ENCODE measurements at places on chromosomes 16 and 17.
A peak's percentile ranks its signal among the peaks of the same experiment; 100 is the strongest.

DNA sequence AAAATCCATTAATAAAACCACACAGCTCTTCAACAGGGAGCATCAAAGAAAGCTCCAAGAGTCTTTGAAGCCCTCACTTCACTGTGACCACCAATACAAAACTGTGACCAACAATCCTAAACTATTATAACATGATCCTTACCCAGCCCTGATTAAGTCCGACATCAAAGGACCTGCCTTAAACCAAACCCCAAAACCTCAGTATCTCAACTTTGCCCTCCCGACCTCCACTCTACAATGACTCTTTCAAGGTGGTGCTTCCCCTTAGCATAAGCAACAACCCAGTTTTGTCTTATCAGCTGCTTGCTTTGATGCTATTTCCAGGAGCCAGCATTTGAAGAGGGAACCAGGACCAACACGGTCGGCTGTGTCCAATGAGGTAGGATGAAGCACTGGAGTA is 8.5 kb upstream of the PRSS22 start:
- DNase-seq: no peak

GRCh38 chr16:16062023-16062937 is 112.9 kb downstream of the ABCC1 start:
- peak; percentile 20 for DNase-seq

GRCh38 chr17:77209330-77209748 is 68.6 kb downstream of the SEC14L1 start:
- no peak for DNase-seq

GRCh38 chr17:48457080-48457836 is 27.2 kb upstream of the SKAP1 start:
- DNase-seq: peak; percentile 31

DNA sequence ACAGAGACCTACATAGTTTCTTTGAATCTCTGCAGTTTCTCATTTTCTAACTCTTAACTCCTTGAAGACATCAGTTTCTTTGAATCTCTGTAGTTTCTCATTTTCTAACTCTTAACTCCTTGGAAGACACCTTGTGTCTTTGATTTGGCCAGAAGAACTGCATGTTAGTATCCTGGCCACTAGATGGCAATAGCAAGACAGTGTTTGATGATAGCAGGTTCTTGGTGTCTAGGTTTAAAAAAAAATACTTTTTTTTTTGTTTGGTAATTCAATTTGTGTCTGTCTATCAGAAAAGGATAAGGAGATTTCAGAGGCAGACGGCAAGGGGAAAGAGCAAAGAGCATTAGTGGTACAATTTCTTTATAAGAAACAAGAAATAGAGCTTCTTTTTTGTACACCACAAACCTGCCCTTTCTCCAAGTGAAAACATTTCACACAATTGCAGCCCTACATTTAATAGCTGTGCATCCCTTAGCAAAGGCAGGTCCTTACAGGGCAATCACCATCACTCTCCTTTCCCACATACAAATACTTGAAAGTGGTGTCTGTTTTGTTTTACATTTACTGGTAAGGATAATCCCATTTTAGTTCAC is 1324.9 kb upstream of the CDH8 start:
- no peak for DNase-seq

DNA sequence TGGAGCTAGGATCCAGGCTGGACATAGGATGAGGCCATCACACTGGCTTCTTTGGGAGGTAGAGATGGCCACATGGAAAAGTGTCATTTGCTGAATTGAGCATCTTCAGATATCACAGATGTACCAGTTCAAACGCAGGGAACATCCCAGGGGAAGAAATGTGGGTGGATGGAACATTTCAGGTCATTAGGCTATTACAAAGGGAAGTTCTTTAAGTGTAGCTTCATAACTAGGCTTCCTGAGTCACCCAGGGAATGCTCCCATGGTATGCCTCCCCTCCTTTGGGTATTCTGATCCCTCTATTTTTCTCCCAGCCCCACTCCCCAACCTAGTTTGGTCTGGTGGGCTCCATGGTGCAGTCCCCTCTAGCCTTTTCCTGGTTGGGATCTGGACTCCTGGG is 69.8 kb upstream of the IRX3 start:
- DNase-seq: no peak

- DNase-seq: no peak
These were observed 136.7 kb upstream of the NUDT7 start for GRCh38 chr16:77585379-77586251.

- DNase-seq: peak; percentile 87
These were observed 7.1 kb downstream of the HAS3 start for GRCh38 chr16:69112285-69113129.

GRCh38 chr17:39808409-39808997 is 55.6 kb downstream of the IKZF3 start:
- no peak for DNase-seq

- no peak for DNase-seq
These were observed 1.5 kb downstream of the MRC2 start for GRCh38 chr17:62628831-62629555.

DNA sequence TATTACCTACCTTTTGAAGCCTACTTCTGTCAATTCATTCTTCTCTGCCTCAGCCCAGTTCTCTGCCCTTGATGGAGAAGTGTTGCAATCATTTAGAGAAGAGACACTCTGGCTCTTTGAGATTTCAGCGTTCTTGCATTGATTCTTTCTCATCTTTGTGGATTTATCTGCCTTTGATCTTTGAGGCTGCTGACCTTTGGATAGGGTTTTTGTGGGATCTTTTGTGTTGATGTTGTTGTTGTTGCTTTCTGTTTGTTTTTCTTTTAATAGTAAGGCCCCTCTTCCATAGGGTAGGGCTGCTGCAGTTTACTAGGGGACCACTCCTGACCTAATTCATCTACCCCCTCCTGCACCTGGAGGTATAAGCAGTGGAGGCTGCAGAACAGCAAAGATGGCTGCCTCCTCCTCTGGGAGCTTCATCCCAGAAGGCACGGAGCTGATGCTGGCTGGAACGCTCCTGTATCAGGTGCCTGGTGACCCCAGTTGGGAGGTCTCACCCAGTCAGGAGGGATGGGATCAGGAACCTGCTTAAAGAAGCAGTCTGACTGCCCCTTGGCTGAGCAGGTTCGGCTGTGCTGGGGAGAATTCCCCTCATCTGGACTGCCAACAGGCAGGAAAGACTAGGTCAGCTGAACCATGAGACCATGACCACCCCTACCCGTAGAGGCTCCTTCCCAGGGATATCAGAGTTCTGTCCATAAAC is 28.0 kb downstream of the NFATC3 start:
- no peak for DNase-seq

GRCh38 chr17:33024688-33025486 is 33.2 kb downstream of the SPACA3 start:
- no peak for DNase-seq

- DNase-seq: no peak
These were observed 974 bp downstream of the GALR2 start for GRCh38 chr17:76075364-76076145.
